ENCODE measurements at places on chromosomes 11 and 22.

GRCh38 chr22:36292823-36293530, 40.0 kb downstream of the APOL1 start:
- DNase-seq: no peak

GRCh38 chr11:96149743-96150555, 193.0 kb downstream of the MAML2 start:
- DNase-seq: no peak

DNA sequence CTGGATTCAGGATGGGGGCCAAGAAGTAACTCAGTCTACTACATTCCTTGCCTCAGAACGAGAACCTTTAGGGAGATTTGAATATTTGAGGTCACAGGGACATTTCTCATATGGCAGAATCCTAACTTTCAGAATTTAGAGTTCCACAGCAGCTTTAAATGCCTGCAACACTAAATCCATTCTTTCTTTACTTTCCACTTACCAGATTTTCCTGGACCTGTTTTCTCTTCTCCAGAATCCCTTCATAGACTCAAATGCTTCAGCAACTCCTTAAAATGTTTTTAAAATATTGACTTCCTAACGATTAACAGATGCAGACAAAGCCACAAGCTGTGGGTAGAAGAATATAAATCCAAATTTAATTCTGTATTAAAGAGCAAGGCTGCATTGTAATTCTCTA, 63.1 kb downstream of the PRSS23 start:
- no peak for DNase-seq

DNA sequence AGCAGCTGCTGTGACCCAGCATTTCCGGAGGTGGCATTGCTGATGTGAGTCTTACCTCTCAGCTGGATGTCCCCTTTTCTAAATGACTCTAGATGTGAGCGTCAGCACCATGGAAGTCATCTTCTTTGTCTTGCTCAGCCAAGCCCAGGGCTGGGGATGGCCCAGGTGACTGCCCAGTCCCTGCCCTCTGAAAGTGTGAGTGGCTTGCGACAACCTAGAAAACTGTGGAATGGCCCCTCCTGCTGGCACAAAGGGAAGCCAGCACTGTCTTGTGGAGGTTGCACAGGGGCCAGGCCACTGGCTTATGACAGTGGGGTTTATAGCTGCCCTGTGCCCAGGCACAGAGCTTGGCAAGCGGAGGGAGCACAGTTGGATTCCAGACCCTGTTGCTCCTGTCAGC, 6.2 kb downstream of the TUB start:
- DNase-seq: no peak

DNA sequence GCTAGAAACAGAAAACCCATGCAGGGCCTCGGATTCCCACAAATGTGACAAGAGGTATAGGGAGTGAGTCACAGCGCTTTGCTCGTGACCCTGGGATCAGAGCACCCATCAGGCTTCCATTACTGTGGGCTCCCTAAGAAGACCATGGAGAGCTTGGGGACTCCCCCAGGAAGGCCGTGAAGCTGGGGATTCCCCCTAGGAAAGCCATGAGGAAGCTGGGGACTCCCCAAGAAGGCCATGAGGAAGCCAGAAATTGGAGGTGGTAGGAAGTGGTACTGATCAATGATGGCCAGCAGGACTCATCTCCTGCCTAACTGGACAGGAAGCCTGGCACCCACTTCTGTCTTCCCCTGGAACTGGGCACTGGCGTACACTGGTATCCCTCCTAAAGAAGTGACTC, 10.1 kb upstream of the DCPS start:
- DNase-seq: no peak

GRCh38 chr11:59668188-59668949, 468 bp downstream of the PATL1 start:
- peak; percentile 37 for DNase-seq

DNA sequence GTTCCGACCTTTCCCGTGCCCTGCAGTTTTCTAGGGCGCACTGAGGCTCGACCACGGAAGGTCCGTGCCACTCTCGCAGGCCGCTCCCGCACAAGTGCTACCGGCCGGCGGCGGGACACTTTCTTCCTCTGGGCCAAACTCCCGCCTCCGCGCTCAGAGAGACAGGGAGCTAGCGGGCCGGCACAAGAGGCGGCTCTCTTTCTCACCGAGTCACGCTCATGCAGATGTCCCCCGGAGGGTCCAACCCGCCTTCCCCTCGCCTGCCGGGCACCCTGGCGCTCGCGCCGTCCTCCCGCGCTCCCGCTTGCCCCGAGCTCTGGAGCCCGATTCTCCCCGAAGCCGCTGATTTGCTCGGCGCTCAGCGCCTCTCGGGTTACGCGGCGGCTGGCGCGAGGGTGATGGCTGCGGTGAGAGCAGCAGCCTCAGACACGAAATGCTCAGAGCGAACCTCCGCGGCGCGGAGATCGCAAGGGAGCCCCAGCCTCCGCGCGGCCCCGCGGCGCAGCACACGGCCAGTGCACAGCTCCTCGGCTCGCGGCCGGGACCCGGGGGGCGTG, 1.0 kb downstream of the LMO1 start:
- no peak for DNase-seq

DNA sequence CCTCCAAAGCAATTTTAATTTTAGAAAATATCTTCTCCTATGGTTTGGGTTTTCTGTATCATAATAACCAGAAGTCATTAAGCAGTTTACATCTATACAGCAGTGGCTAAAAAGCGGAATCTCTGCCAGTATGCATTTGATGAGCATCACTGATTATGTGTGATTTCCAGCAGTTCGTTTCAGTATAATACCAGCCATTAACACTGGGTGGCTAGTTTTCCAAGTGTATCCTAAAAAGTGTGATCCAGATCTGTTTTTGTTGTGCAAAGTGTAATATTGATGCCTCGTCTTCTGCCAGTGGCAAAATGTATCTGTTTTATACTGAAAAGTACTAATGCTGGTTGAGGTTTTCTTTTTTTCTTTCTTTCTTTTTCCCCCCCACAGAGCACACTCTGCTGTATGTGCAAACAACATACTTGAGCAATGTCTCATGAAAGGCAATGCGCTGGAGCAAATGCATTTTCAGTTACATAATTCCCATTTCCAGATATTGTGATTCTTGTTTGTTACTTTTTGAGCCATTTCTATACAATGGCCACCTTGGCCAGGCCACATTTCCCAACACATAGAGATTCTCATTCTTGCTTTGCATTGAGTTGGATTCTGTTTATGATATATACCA, 64.2 kb downstream of the SLC36A4 start:
- DNase-seq: no peak

DNA sequence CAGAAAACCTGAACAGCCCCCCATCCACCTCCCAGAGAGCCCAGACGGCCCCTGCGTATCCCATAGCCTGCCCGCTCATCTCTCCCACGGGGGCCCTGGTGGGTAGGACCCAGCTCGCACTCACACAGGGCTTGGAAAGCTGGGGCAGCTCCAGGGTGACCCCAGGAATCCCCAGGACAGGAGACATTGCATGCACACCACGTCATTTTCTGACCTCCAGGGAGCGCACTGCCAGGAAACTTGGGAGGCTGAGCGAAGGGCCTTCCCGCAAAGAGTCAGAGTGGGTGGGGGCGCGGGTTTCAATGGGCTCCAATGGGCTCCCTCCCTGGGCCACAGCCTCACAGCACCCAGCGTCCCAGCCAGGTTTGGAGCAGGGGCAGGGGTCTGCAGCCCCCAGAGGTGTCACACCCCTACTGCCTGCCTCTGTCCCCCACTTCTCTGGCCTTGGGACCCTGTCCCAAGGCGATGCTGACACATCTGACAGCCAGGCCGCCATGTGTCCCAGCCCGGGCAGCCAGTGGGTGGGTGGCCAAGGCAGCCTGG, 8.2 kb upstream of the SYT8 start:
- DNase-seq: peak; percentile 89

- DNase-seq: no peak
Observed at GRCh38 chr11:106594751-106595351, 423.4 kb downstream of the GUCY1A2 start.

DNA sequence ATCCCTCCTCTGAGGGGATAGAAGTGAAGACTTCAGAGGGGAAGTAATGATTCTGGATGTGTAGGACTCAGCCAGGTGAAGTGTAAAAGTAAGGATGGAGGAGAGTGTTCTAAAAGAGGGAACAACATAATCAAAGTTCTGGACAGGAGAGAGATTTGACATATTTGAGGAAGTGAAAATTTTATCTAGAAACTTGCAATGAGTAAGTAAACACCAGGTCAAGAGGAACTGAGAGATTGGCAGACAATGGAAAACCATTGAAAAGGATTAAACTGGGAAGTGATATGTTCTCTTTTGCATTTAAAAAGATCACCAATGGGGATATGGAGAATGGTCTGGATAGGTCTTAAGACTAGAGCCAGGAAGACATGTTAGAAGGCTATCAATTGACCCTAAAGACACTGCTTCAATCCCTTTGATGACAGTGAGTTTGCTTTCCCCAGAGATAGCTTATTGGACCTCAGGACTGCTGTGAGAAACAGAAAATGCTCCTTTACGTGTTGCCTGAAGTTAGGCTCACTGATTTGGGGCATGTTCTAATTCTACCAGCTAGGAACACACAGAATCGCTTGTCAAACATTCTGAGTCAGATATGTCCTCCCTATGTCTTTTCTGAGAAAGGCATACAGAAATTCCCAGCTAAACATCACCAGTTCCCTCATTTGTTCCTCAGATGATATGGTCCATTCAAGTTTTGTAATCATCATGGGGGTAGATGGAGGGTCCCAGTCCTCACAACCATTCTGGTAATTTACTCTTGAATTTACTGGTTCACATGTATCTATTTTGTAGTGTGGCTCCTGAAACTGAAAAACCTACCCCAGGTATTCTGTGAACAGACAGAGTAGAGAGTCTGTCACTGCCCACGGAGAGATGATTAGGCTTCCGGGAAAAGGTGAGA, 144.9 kb downstream of the MAML2 start:
- no peak for DNase-seq

DNA sequence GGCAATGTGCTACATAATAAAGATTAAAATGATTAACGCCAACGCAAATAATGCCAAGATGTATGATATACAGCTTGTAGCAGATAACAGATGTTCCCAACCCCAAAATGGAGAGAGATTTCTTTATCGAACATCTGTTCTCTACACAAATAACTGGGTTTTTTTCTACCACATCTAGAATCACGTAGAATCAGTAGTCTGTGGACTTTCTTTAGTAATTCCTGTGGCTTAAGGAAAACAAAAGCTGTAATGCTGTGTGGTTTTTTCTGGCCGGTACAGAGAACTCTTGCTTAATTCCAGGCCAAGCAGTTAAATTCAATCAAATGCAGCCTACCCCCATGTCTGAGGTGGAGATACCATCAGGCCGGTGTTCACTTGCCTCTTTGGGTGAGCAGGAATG, 303.4 kb downstream of the FAT3 start:
- DNase-seq: peak; percentile 42

- DNase-seq: no peak
Observed at GRCh38 chr11:27060816-27061460, 20.3 kb downstream of the BBOX1 start.

DNA sequence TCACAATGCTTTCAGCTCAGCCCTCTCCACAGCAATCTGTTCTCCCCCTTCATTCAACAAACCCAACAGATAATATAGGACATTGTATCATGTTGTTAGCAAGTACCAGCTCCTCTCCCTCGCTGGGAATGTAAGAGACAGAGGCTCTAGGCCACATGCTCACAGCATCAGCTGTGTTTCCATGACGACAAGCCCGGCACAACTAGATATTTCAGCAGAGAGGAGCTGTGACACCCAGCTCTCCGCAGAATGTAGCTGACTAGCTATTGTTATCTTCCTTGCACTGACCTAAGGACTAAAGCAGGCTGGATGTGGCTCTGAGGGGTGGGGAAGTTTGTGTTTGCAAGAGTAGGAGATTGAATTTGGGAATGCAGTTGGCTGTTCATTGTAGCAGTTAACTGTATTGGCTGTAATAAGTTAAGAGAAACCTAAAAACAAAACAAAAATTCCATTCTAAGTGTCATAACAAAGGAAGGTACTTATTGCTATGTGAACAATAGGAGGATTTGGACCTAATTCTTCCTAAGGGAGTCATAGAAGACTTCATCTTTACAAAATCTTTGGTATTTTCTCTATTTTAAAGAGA, 28.0 kb upstream of the RRAS2 start:
- DNase-seq: no peak

DNA sequence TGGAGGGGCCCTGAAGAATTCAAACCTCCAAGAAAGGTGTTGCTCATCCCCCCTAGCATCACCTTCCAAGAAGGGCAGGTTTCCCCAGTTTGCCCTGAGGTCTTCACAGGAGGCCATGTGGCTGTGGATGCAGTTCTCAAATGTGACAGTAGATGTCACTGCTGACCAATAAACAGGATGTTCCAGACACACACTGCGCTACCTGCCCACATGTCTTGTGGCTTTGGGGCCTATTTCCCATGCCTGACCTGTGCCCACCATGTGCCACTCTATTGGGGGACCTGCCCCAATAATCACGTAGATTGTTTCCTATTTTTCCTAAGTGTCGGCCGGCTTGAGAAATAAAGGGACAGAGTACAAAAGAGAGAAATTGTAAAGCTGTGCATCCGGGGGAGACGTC, 4.5 kb downstream of the GSTT2 start:
- DNase-seq: peak; percentile 43

GRCh38 chr22:29268511-29269229, 602 bp downstream of the EWSR1 start:
- no peak for DNase-seq

DNA sequence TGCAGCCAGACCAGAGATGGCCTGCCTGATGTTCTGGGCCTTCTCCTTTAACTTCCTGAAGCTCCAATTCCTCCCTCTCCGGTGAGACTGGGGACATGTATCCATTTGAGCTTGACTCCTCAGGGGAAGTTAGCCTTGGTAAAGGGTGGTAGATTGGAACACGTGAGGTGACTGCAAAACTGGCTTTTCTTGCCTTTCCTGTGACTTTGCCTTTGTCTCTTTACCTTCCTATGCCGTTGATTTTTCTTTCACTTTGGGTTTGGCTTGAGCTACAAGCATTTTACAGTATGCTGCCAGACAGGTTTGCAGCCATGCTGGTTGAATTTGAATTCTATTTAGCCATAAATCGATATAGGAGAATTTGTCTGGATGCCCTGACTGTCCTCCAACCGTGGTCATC, 16.8 kb upstream of the GLYATL1 start:
- no peak for DNase-seq

DNA sequence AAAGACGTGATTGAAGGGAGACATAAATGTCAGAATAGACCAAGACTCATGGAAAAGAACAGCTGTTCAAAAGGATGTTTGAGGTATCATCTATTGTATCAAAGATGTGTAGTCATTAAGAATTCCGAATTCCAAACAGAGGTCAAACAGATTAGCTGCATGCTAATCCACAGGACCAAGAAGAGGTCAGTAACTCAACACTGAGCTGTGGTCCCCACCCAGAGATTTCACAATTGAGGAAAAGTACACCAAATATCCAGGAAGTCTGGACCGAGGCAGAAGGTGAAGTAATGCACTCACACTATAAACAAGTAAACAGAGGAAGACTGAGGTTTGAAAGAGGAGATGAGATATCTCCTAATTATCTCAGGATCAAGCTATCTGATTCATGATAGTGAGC, 29.6 kb upstream of the OR5P2 start:
- DNase-seq: no peak
